ENCODE measurements at places on chromosomes 12 and 14.

DNA sequence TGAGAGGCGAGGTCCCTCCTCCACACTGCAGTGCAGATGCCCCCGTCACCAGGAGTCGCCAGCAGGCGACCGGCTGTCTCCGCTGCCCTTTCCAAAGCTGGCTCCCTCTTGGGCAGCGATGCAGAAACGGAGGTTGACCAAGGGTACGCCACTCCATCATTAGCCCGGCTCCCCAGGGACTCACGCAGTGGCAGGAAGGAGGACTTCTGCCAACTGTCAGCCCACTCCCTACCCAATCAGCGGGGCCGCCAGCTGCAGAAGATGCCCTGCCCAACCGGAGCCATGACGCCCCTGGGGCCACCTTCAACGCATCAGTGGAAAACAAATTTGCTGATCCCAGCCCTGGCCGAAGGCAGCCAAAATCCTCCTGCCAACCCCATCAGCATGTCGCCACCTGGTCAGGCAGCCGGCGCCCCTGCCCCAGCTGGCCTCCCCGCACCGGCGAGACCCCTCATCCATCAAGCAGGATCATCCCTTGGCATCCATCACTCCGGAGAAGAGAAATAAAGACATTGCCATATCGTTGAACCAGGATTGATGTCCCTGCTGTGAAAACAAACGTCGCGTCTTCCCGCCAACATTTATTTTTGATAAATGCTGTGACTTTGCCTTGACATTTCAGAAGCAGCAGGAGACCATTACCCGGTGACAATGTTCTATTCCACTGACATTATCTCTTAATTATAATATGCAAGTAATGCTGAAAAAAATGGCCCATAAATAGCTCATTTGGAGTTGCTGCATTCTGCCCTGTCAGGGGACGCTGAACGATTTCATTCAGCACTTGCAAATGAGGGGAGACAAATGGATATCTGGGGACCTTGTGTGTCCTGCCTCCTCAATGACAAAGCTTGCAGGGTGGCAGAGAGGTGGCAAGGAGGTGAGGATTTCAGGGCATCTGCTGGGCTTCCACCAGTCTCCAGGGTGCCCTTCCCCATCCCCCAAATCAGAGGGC is 105.1 kb downstream of the SCARB1 start:
- peak; percentile 96 for DNase-seq

GRCh38 chr12:34604631-34605509 is 582.6 kb downstream of the ALG10 start:
- no peak for DNase-seq

DNA sequence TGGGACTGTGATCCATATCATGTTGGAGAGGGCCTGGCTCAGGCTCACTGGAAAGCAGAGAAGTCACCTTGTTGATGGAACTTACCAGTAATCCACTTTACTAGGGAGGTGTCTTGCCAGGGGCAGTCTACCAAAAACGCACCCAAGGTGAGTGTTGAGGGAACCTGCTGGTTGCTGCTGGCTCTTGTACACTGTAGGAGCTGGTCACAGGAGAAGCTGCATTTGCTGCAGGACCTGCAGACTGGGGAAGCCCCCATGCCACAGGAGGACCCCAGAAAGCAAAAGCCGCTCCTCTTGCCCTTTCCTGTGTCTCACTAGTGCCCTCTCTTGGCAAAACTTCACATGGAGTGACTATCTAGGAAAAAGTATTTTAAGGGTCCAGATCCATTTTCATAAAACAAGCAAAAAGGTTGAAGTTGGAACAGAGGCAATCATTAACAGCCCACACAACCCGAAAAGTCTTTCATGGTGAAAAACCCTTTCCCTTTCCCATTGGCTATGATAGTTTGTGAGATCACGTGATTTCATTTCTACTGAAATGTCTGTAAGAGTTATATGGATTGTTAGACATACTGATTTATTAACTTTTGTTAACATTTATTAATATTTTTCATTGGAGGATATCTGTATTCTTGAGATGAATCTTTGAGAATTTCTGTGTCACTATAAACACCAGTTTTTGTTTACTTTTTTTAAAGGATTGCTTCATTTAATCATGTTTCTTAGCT is 59.2 kb downstream of the RASSF8 start:
- no peak for DNase-seq

- DNase-seq, result no peak
Measured at GRCh38 chr12:32901553-32901952, 5.0 kb upstream of the PKP2 start.

GRCh38 chr14:87996291-87996592 is 3.3 kb upstream of the GALC start:
- DNase-seq, result no peak

DNA sequence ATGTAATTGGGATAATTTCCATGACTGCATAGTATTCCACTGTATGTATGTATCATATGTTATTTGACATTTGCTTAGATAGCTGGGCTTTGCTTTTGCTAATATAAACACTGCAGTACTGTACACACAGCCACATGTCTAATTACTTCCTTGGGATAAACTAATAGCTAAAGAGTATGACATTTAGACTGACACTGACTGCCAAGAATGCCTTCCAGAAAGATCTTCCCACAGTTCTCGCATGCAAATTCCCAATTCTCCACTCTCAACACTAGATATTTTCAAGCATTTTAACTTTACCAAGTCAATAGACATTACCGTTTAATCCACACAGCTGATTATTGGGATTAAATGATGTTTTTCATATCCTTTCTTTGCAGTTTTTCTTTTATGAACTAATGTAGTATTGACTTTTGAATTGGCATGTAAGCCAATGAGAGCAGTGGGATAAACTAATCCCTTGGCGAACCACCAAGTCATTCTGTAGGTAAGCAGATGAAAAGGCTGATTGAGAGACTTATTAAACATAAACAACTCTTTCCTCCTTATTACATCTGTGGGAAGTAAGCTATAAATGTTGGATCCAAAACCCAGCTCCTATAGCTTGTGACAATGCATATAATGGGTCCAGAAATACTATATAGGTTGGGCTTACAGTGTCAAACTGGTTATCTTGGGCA is 55.5 kb downstream of the STON2 start:
- DNase-seq, result no peak

GRCh38 chr12:57795354-57795753 is 12.8 kb downstream of the TSFM start:
- no peak for DNase-seq

DNA sequence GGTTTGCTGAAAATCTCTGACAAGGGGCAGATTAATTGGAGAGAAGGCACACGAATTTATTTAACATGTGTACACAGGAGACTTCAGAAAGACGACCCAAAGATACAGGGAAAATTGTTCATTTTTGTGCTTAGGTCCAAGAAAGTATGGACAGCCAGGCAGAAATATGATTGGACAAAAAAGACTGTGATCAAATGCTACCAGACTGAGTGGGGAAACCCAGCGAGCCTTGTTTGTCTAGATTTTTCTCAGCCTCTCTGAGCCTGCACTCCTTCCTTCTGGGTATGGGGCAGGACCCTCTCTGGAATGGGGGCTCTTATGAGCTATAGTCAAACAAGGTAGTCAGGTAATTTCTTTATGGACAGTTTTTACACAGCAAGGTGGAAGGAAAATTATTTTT is 10.4 kb upstream of the CIPC start:
- no peak for DNase-seq

GRCh38 chr12:66916189-66916588 is 237.3 kb upstream of the GRIP1 start:
- DNase-seq, result no peak

DNA sequence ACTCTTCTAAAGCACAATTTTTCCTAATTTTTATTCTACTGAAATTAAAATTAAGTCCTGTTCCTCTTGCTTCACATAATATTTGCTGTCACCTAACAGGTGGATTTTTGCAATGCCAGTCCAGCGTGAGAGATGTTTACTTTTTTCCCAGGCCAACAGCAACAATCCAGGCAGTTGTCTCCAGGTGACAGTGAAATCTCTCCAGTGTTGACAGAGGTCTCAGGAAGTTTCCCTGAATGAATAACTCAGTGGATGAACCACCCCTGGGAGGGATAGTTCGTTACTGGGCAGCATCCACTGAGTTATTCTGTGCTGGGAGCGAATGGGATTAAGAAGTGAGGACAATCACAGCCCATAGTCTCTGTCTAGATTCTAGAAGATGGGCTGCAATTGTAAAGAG is 7.1 kb upstream of the NT5DC3 start:
- DNase-seq, result no peak

GRCh38 chr12:122420471-122421162 is 1.9 kb downstream of the CLIP1 start:
- no peak for DNase-seq

DNA sequence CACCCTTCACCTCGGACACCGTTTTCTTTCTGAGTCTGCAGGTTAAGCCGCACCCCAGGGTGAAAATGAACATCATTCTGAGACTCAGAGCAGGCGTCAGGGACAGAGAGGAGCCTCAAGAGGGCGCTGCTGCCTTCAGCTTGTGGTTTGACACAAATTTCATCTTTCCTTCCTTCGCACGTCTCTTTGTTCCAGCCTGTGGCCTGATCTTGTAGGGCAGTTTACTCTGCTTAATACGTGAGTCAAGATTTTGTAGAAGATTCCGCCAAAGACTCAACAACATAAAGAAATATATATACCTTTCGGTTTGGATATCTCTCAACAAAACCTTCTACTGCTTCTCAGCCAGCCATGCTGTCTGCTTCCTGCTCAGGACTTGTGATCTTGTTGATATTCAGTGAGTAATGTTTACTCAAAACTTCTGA is 329.3 kb upstream of the OR4E1 start:
- DNase-seq, result no peak

DNA sequence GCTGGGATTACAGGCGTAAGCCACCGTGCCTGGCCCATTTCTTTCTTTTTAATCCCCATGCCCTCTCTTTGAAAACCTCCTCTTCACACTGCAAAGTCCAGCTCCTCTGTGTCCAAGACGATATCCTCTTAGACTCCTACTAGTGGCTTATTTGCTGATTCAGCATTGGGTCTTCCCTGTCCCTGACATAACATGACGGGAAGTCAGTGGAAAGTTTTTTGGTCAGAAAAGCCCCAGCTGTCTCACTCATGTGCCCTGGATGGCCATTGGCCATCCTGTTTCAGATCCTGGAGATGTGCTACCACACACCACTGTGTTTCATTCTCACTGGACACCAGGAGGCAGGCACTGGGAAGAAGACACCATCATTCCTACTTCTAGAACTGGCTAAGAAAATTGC is 102.6 kb upstream of the MED13L start:
- no peak for DNase-seq

GRCh38 chr12:64585104-64585503 is 25.2 kb upstream of the RASSF3 start:
- DNase-seq, result no peak

- no peak for DNase-seq
Measured at GRCh38 chr12:531951-532585, 72.3 kb downstream of the B4GALNT3 start.

- peak; percentile 78 for DNase-seq
Measured at GRCh38 chr14:77139540-77140358, 1.8 kb downstream of the ZDHHC22 start.

DNA sequence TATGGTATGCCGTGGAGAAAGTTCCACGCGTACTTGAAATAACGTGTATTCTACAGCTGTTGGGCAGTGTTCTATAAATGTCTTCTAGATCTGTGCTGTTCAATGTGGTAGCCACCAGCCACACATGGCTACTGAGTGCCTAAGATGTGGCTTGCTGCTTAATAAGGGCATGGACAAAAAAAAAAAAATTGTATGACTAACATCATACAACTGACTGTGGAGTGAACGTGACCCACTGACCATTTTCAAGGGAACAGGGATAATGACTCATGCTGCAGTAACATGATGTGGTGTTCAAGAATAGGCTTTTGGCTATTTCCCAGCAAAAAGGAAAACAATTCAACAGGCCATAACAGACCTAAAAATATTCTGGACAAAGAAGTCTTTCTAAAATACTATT is 13.0 kb downstream of the ATG14 start:
- DNase-seq, result no peak

DNA sequence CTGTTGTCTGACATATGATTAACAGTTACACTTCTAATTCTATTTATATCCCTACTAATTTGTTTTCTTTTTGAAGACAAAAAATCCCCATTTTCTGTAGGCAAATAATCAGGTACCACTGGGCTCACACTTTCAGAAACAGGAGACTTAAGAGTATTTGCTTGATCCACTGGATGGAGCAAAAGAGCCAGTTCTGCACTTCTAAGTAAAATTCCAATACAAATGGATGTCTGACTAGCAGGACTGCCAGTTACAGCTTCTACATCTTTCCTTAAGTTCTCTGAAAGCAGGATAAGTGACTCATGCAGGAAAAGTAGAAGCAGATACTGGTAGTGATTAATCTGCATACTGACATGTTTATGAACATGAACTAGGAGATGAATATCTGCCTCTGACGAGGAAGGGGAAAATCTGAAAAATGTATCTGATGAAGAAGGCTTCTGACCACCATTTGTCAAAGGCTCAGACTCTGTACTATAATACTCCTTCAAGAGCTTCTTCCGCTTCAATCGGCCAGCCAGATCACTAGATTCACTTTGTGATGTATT is 73.8 kb upstream of the ANKS1B start:
- DNase-seq, result no peak

- no peak for DNase-seq
Measured at GRCh38 chr12:61754214-61754613, 506.0 kb upstream of the USP15 start.

DNA sequence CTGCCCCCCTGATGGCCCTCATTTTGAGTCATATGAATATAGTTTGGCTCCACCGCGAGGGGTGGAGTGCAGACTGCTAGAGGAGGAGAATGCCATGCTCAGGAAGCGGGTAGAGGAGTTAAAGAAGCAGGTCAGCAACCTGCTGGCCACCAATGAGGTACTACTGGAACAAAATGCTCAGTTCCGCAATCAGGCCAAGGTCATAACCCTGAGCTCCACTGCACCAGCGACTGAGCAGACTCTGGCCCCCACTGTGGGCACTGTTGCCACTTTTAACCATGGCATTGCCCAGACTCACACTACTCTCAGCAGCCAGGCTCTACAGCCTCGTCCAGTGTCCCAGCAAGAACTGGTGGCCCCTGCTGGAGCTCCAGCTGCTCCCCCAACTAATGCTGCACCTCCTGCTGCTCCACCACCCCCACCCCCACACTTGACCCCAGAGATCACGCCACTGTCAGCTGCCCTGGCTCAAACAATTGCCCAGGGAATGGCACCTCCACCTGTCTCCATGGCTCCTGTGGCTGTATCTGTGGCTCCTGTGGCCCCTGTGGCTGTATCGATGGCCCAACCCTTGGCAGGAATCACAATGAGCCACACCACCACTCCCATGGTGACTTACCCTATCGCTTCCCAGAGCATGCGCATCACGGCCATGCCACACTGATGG is 3.3 kb downstream of the ZC3H10 start:
- no peak for DNase-seq

DNA sequence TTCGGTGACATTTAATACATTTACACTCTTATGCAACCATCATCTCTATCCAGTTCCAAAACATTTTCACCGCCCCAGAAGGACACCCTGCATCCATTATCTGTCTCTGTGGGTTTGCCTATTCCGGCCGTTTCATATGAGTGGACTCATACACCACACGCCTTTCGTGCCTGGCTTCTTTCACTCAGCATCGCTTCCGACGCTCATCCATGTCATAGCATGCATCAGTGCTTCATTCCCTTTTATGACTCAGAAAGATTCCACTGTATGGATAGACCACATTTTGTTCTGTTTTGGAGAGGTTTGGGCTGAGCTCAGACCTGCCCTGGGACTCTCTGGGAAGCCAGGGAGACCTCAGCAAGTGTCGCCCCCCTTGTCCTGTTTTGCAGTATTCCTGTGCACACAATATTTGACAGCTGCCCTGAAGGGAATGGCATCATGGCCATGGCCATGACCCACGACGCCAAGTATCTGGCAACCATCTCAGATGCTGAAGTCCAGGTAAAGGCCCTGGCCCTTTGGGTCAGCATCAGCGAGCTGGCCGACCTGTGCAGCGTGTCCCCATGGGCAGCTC is 23.8 kb downstream of the CFAP251 start:
- DNase-seq, result no peak

- DNase-seq, result no peak
Measured at GRCh38 chr14:66231820-66232219, 254.4 kb upstream of the CCDC196 start.
